ENCODE measurements at places on chromosomes 1 and 21.

DNA sequence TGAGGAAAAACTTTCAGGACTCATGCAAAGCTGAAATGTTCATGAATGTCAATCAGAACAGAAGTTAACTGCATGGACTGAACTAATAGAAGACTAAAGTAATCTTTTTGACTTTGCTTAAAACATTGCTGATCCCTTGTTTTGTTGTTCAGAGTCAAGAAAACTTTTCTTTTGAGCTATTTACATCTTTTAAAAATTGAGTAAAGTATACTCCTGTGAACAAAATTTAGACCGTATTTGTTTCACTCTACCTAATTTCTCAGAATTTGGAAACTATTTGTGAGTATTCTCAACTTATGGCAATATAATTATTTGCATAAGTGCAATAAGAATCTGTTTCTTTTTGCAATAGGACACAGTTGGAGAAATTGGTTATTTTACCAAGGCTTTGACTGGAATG is 41.1 kb downstream of the INPP5B start:
- DNase-seq, result no peak

DNA sequence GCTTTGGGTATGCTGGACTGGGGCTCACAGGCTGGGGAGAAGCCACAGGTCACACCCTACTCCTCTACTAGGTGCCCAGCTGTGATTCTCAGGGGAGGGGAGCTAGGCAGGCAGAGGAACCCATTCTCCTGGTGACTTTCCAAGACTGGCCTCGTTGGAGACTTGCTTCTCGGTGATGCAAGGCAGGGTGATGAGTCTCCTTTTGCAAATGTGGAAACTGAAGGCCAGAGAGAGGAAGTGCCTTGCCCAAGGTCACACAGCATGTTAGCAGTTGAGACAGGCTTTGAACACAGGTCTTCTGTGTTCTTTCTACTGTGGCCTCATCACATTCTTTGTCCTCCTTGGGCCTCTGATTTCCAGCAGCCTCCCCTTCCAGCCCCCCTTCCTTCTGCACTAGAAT is 20.5 kb upstream of the C1QA start:
- DNase-seq, result no peak

GRCh38 chr1:220706480-220706879 is 16.3 kb downstream of the C1orf115 start:
- no peak for DNase-seq

DNA sequence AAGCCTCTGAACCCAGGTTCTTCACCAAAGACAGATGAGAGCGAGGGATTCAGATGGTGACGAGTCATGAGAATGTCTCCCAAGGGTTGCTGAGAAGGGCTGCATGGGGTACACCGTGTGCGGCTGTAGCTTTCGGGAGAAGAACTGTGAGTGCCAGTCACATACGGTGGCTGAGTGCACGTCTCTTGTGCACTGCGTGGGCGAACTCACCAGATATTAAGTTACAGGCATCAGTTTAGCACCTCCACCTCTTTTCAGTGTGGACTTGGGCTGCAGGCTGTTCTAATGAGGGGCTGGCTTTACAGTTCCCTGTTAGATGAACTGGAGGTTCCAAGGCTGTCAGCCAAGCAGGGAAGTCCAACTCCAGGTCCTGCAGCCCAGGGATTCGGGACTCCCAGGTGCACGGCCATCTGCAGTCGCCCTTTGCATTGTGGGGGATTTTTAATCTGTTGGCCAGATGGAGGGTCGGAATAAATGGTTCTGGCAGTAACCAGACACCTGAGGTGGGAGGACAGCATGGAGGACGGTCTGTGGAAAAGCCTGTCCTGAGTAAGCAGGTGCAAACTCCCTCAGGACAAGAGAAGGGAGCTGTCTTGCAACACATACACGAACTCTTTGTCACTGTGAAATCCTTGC is 26.5 kb upstream of the AVPR1B start:
- DNase-seq, result no peak

- no peak for DNase-seq
Measured at GRCh38 chr1:207298186-207298585, 23.3 kb upstream of the CD55 start.

All from AG09309 (cell line).